Stimulated activated CD8-positive, alpha-beta memory T cell treated with anti-CD3 and anti-CD28 coated beads, Interleukin-4, amount 100 ng/mL, for 1 hour (primary cell): ENCODE measurements at places on chromosomes 6 and 20.

DNA sequence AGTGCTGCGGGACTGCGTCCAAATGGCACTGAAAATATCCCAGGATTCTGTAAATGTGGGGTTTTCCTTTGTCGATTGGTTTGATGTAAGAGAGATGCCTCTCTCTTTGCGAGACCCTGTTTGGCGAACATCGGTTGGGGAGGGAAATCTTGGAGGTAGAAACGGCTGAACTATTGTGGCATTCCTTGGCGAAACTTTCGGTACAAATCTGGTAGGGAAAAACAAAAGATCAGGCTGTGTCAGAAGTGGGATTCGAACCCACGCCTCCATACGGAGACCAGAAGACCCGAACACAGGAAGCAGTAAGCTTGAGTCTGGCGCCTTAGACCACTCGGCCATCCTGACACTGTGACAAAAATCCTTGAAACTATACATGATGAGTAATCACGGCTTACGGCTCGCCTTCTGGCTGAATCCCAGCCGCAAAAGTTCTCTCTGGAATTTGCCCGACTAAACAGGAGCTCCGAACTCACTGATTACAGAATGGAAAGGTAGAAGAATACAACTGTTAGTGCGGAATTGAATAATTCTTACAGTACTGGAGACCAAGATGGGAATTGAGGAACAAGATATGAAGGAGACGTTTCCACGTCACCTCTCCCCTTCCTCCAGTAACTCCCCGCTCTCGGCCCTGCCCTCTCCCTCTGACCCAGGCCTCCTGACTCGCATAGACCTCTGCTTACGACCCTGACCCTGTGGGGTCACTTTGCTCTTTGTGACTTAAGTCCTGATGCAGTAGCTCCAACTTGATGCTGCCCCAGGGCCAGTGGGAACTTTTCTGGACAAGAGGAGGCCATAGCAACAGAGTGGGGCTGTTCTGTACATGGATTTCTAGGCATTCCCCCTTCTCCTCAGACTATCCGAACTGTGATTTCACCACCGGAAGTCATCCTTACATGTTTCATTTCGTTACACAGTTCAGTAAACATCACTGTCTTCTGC lies 132.8 kb upstream of the ZNF184 start:
- no peak for DNase-seq

- no peak for DNase-seq
These were observed 2.3 kb downstream of the SNX9 start for GRCh38 chr6:157825243-157825904.

DNA sequence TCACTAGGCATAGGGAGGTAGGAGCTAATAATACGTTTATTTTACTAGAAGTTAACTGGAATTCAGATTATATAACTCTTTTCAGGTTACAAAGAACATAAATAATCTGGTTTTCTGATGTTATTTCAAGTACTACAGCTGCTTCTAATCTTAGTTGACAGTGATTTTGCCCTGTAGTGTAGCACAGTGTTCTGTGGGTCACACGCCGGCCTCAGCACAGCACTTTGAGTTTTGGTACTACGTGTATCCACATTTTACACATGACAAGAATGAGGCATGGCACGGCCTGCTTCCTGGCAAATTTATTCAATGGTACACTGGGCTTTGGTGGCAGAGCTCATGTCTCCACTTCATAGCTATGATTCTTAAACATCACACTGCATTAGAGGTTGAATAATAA lies 1.1 kb downstream of the HFE start:
- no peak for DNase-seq

DNA sequence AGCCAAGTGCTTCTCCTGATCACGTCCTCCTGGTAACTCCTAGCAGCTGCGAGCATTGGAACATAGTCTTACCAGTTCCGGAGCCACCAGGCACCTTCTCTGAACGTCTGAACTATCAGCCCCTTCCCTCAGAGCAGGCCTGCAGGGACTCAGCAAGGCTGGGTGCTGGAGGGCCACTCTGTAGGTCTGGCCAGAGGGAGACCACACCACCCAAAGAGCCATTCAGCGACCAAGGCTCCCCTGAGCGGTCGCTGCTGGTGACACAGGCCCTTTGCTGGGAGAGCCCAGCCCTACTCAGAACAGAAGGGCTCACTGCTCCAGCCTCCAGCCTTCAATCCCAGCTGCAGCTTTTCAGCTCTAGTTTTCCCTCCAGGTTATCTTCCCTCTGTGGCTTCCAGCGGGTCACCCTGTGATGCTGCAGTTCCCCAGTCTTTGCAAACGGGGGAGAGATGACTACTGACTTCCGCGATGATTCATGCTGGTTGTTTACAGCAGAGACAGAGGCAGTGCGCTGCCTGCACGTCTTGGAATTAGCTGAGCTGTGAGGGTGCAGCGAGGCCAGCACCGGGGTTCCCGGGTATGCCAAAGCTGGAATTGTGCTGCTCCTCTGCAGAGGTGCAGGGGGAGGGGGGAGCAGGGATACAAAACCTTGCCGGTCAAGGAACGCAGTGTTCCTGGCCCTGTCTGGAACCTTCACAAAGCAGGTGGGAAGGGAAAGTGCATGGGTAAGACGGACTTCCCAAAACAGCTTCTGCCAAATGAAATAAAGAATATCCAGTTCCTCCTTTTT lies 161.4 kb downstream of the LY86 start:
- DNase-seq = no peak

- DNase-seq = no peak
These were observed 127.3 kb upstream of the NT5E start for GRCh38 chr6:85322446-85323105.

- no peak for DNase-seq
These were observed 94.1 kb upstream of the BMP5 start for GRCh38 chr6:55969526-55969925.

DNA sequence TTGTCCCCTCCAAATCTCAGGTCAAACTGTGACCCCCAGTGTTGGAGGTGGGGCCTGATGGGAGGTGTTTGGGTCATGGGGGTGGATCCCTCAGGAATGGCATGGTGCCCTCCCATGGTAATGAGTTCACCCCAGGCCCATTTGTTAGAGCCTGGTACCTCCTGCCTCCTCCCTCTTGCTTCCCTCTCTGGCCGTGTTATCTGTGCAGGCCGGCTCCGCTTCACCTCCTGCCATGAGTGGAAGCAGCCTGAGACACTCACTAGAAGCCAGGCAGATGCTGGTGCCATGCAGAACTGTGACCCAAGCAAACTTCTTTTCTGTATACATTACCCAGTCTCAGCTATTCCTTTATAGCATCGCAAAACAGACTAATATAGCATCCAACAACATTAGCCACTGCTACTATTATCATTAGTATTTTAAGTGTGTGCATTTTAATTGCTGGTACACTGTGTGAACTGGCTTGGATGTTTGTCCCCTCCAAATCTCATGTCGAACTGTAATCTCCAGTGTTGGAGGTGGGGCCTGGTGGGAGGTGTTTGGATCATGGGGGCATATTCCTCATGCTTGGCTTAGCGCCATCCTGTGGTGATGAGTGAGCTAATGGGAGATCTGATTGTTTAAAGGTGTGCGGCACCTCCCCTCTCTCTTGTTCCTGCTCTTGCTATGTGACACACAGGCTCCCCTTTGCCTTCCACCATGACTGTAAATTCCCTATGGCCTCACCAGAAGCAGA lies 12.2 kb upstream of the OSER1 start:
- DNase-seq = no peak

DNA sequence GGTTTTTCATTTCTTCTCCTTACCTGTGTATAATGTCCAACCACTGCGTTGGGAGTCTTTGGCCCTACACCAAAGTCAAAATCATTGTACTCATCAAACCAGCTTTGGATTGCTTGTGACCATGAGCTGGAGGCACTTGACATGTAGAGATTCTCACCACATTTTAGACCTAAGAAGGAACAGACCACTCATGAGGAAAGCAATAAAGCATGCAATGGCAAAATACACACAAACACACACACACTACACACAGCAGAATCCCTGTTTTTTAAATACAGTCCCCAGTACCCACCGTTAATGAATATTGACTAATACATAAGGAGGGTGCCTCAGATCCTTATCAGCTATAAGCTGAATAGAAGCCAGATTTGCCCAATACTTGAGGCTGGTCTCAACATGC lies 10.5 kb downstream of the CRISP3 start:
- DNase-seq = no peak

- no peak for DNase-seq
These were observed 88.4 kb downstream of the HACE1 start for GRCh38 chr6:104771258-104771832.

GRCh38 chr20:54477191-54477955 lies 2.0 kb downstream of the DOK5 start:
- no peak for DNase-seq

DNA sequence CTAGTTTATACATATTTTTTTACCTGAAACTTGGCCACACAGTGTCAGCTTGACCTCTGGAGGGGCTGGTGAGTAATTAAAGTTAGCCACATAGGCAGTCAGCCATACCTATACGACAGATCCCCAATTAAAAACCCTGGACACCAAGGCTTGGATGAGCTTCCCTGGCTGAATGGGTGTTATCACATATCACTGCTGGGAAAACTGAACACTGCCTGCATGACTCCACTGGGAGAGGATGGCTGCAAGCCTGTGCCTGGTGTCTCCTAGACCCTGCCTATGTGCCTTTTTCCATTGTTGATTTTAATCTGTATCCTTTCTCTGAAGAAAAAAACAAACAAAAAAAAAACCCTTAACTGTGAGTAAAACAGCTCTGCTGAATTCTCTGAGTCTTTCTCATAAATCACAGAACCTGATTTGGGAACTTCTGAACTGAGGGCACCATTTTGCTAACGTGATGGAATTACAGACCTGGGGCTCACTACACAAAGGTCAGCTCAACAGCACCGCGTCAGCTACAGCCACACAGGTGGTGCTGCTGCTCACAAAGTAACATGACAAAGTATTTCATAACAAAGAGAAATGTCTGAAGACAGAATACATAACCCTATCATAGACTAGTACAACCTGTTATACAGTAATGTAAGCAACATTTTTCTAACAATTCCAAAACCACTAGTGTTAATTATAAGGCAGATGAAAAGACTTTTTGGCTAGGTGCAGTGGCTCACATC lies 97.0 kb downstream of the SLC23A2 start:
- no peak for DNase-seq

GRCh38 chr20:55054453-55054852 lies 579.1 kb downstream of the DOK5 start:
- no peak for DNase-seq

GRCh38 chr6:112281821-112282615 lies 27.7 kb upstream of the LAMA4 start:
- no peak for DNase-seq

GRCh38 chr20:13900496-13900895 lies 89.9 kb downstream of the SEL1L2 start:
- DNase-seq = no peak

DNA sequence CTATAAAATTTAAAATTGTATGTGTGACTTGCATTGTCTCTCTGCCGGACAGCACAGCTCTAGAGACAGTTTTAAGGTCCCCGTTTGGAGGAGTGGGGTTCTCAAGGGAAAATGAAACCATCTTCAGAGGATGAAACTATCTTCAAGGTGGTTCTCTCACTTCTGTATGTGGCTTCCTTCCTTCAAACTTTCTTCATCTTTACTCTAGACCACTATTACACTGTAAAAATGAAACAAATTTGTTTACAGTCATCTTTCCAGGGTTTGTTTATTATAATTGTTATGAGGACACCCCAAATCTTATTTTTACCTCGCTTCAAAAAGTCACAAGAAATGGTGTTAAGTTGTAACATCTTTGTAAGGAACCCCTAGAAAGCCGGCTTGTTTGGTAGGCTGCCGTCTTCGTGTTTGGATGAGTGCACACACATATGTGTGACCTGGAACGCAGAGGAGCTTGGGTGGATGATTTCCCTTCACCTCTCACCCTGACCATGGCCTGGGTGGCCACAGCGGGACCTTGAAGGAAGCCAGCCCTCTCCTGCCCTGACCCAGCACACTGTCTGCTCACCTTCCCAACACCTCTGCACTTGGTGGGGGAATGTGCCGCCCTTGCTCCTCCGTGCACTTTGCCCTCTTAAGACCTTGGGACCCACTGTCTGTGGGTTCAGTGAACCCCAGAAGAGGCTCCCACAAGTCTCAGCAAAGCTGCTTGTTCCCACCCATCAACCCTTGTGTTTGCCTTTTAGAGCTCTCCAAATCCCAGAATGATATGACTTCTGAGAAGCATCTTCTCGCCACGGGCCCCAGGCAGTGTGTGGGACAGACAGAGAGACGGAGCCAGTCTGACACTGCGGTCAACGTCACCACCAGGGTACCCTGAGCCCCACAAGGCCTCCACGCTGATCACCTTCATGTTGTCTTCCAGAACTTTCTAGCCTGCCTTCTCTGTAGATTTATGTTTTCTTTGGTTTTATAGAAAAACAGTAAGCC lies 67.8 kb downstream of the SYTL3 start:
- DNase-seq = no peak
